ENCODE measurements at places on chromosomes 2 and 18.
A peak's percentile ranks its signal among the peaks of the same experiment; 100 is the strongest.

DNA sequence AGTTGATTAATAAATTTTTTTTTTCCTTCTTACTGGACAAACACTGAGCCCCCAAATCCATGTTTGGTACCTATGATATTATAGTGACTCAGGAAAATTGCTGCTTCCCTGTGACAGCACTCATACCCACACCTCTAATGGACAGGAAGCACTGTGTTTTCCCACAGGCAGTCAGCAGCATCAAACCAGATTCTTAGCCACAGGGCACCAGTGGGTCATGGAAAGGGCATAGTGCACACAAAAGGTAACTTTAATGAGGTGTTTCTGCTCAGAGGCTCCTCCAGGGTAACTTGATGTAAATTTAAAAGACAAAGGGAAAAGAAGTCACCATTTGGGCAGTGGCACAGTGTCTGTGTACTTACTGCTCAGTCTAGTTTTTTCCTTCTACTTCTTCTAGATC, 34.1 kb downstream of the SERPINB11 start:
- no peak for DNase-seq

- no peak for DNase-seq
Measured at GRCh38 chr2:146659976-146660375, 1184.9 kb upstream of the ACVR2A start.

GRCh38 chr18:23038712-23039111, 96.6 kb upstream of the CABLES1 start:
- peak; percentile 56 for DNase-seq

DNA sequence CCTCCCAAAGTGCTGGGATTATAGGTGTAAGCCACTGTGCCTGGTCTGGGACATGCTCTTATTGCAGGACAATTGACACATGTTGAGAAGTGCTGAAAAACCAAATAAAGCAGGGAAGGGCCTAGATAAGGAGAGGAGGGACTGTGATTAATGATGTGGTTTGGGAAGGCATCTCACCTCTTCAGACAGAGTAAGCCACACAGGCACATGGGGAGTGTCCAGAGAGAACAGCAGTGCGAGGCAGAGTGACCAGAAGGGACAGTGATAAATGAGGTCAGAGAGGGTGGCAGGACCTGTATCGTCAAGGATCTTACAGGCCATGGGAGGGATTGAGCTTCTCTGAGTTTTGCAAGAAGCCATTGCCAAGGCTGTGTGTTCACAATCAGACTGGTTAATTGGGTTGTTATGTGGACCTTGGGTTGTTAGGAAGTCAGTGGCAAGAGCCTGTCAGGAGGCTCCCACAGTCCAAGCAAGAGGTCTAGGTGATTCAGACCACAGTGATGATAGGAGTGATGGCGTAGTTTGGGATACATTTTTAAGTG, 58.5 kb downstream of the EIF5B start:
- no peak for DNase-seq

DNA sequence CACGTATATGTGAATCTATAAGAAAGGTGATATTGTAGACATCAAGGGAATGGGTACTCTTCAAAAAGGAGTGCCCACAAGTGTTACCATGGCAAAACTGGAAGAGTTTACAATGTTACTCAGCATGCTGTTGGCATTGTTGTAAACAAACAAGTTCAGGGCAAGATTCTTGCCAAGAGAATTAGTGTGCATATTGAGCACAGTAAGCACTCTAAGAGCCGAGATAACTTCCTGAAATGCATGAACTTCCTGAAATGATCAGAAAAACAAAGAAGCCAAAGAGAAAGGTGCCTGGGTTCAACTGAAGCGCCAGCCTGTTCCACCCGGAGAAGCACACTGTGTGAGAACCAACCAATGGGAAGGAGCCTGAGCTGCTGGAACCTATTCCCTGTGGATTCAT, 101.0 kb downstream of the HS6ST1 start:
- no peak for DNase-seq

- DNase-seq: no peak
Measured at GRCh38 chr2:41353060-41353459, 694.8 kb upstream of the PKDCC start.

DNA sequence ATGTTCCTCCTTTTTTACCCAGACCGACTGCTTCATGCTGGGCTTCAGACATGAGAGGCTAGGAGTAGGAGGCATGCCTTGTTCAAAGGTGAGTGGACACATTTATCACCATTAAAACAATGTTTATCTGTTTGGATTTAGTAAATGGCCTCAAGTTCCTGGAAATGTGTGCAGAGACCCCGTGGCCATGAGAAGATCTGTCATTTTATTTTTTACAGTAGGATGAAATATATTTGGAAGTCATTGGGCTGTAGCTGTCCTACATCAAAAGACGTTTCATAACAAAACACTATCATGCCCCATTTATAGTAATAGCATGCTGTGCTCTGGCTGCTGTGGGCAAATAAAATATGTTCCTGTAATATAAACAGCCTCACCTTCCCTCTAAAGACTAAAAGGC, 403.9 kb upstream of the TNP1 start:
- DNase-seq: no peak

DNA sequence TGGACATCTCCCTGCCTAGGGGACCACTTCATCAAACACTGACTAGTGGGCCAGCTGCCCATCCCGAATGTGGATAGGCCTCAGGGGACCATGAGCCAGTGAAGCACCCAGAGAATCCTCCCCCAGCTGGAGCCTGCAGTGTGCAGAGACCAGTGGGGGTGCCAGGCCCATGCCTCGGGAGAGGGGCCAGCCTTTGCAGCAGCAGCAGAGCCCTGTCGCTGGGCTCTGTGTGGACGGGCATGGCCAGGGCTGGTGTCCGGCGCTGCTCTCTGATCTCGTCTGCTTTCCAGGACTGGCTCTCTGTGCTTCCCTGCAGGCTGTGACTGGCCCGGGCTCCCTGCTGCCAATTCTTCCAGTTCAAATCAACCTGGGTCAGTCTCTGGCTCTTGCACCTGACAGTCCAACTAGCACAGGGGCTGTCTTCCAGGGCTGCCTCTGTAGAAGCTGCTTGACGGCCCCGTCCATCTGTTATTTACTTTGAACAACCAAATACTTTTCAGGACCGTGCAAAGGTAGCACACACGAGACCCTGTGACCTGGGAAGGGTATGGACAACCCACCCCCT, 11.4 kb downstream of the KCNIP3 start:
- no peak for DNase-seq

DNA sequence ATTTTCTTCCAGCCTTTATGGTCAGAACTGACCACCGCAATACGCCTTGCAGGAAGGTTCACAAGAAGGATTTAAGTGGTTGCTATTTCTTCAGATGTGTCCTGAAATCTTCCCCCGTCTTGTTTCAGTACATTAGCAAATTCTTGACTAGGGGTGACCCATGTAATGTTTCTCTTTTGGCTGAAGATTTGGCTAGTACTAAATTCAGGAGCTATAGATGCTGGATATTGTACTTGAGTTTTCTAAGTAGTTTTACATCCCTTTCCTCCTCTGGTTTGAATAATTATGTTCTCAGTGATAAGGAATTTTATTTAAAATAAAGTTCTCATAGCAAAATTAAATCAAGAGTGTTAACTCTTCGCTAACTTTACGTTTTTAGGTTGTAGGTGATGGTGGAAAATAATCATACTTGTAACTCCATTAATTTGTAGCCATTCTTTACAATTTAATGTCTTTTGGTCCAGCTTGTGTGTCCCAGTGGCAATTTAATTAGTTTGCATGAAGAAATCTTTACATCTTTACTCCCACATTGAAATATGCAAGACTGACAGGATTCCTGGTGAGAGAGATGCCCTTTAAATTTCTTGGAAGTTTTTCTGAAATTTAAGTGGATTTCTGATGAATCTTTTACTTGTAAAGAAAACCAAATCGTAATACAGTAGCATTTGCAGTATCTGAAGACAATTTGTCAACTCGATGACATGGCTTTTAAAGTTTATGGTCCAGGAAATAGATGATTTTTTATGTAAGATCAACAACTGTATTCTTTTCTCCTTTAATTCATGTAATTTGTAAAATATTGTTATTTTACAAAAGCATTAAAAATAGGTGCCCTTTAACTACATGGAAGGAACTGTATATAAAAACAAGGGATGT, 2.8 kb downstream of the PHLPP1 start:
- DNase-seq: no peak

- no peak for DNase-seq
Measured at GRCh38 chr2:41234093-41234492, 782.2 kb upstream of the SLC8A1 start.

DNA sequence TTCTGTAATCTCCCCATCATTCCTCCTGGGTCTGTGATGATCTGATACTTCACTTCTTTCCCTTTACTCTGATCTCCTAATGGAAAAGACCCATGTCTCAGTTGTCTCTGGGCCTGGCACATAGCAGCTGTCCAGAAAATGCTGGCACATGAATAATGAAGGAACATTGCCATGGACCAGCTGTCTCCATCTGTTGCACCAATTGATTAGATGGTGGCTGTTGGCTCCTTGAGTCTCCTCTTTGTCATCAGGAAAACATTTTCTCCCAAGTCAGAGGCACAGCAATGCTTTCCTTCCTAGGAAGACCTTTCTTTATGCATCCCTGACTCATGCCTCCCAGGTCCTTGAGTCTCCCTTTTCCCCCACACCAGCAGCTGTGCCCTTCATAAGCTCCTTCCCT, 286.2 kb upstream of the CXCR4 start:
- no peak for DNase-seq

DNA sequence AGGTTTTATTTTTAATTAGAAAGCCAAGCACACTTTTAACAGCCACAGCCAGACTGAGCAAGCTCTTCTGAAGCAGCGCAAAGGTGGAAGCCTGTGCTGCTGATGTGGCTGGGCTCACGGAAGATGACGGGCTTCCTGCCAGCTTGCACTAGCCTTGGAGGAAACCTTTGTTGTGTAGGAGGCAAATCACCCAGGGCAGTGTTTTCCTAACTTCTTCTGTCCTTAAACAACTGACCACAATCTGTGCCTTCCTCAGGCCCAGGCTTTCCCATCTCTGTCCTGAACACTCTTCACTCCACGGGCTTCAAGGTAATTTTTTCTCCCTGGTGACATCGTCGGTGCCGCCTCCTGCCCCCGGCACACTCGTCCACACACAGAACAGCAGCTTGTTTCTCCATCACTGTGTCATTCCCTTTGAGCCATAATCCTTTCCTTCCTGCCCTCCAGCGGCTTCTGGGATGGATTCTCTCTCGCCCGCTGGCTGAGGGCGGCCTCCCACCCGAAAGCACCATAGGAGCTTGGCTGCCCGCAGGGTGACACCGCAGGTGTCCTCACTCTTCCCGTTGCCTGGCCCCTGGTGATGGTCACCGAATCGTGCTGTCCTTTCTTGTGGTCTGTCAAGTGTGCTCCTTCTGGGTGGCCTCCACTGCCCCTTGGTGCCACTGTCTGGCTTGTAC, 31.1 kb upstream of the INHBB start:
- no peak for DNase-seq

DNA sequence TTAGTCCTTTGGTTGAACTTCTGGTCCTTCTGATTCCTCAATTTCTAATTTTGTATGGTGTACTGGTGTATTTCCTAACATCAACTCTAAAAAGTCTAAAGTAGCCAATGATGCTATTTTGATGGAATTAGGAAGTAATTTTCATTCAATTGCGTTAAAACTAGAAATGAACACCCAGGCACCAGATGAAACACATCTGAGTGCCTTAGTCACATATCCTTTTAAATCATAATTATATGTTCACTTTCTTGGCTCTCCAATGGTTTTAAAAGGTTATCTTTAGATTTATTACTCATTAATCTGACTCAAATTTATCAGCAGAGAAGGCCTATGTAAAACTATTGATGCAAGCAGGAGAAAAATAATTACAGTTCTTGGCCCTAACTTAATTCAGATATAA, 119.7 kb downstream of the GAREM1 start:
- DNase-seq: no peak

DNA sequence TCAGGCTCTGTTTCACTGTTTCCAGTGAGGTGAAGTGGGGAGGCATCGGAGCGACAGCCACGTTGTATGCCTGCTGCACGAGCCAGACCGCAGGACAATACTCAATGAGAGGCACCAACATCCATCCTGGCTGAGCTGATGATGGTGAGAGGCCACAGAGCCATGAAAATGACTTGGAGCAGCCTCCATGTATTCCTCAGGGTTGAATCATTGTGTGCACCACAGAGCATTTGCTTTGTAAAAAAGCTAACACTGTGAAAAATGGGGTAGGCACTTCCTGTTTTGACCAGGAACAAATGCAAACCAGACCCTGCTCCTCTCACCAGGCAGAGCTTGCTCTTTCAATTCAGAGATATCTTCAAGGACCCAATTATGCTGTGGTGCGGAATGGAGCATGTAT, 87.2 kb downstream of the LPIN1 start:
- no peak for DNase-seq

- no peak for DNase-seq
Measured at GRCh38 chr2:58638256-58638805, 397.2 kb upstream of the FANCL start.

DNA sequence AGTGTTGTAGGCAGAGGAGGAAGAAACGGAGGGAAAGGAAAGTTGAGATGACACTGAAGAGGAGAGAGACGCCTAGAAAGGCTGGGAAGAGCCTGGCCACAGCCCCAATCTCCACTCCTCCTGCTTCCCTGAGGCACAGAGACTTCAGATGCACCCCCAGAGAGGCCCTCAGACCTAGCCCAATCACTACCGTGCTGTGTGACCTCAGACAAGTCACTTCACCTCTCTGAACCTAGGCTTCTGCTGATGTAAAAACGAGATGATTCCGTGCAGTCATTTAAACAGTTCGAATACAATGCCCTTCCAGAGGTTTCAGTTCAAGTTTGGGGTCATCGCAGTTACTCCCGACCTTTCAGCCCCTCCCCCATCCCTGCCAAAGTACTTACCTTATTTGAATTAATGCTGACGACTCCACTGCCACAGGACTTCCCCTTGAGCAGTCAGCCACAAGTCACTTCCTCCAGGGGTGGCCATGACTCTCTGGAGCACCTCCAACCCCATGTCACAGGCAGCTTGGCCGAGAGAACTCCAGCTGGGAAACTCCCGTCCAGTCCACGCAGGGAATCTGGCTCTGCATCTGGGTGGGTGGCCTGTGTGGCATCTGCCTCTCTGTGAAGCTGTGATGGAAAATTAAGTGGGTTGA, 105.2 kb upstream of the ID2 start:
- DNase-seq: peak; percentile 48

DNA sequence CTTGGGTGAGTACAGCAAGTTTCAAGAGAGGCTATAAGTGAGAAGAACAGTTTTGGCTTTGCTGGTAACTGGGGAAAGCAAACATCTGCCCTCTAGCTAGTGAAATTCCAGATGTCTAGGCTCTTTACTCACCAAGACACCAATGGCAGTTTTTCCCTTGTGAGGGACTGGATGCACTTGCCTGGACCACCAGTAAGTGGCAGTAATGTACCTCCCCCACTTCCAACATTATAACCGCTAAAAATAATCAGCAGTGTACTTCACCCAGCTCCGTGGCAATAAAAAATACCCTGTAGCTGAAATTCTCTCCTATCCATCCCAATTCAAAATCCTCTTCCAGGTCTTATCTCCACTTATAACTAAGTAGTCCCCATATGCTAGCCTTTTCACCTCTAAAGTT, 383.9 kb downstream of the ARHGAP15 start:
- no peak for DNase-seq

- DNase-seq: peak; percentile 38
Measured at GRCh38 chr2:97769711-97770110, 56.3 kb downstream of the ZAP70 start.

All from osteocyte (in vitro differentiated cells).